H9 (cell line): ENCODE measurements at places on chromosomes 13 and 19. TPM values are rescaled to one million over a fixed set of nuclear protein-coding genes. Genes with fewer than 3 reads are reported as not detected.

The FAM216B gene
- not detected in 2 replicates for total RNA-seq

The PBX4 gene
- total RNA-seq, result 2.4 and 3.3 TPM in 2 replicates

The SPART gene
- total RNA-seq, result 60.6 and 60.9 TPM in 2 replicates

The RDH8 gene
- total RNA-seq, result 0.13 TPM in 1 of 2 replicates, not detected in the other

The NDUFA7 gene
- total RNA-seq, result 70.7 and 73.0 TPM in 2 replicates

The MAB21L1 gene
- not detected in 2 replicates for total RNA-seq

The KIRREL2 gene
- 3.1 and 3.6 TPM in 2 replicates for total RNA-seq

The LHB gene
- total RNA-seq, result not detected in 2 replicates

The LRG1 gene
- 0.24 and 0.50 TPM in 2 replicates for total RNA-seq

DNA sequence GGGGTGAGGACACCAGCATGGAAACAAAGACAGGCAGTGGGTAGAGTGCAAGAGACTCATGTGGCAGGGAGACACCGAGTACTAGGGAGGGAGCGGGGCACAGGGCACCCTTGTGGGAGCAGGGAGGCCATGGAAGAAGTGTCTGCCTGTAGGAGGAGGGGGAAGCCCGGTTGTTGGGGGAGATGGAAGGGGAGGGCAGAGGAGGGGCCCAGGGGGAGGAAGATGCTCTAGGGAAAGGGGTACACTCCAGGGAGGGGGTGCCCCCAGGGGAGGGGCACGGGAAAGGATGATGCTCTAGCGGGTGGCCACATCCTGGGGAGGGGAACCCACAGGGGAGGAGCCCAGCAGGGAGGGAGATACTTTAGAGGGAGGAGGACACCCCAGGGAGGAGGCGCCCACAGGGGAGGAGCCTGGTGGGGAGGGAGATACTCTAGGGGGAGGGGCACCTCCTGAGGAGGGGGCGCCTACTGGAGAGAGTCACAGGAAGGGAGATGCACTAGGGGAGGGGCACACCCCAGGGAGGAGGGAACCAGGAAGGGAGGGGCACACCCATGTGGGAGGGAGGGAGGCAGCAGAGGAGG is 24.9 kb downstream of the CPAMD8 start:
- H3K27ac ChIP-seq, result no peak overlapping the region
- H3K36me3 ChIP-seq, result peaks cover 27% of the 10 kb centered on the region
- DNase-seq, result no peak
- no peak overlapping the region for H3K4me3 ChIP-seq

- H3K4me3 ChIP-seq, result no peak overlapping the region; the same call in 1 of the 2 replicates
- no peak overlapping the region for H3K27ac ChIP-seq
Measured at GRCh38 chr19:788983-789700, 8.1 kb upstream of the PTBP1 start.

- no peaks in the 10 kb centered on the region for H3K27me3 ChIP-seq
- no peak overlapping the region for H3K27ac ChIP-seq
- H3K4me3 ChIP-seq, result no peak overlapping the region
- no peaks in the 10 kb centered on the region for H3K4me1 ChIP-seq
Measured at GRCh38 chr13:110284779-110285484, 22.0 kb downstream of the COL4A1 start.

GRCh38 chr19:19417628-19418245 is 12.3 kb downstream of the GATAD2A start:
- peaks cover 10% of the 10 kb centered on the region; the same call in 1 of the 2 replicates for H3K36me3 ChIP-seq
- no peaks in the 10 kb centered on the region for H3K27me3 ChIP-seq
- DNase-seq, result no peak
- H3K27ac ChIP-seq, result no peak overlapping the region
- H3K4me1 ChIP-seq, result peaks cover 2% of the 10 kb centered on the region; the same call in 1 of the 2 replicates

DNA sequence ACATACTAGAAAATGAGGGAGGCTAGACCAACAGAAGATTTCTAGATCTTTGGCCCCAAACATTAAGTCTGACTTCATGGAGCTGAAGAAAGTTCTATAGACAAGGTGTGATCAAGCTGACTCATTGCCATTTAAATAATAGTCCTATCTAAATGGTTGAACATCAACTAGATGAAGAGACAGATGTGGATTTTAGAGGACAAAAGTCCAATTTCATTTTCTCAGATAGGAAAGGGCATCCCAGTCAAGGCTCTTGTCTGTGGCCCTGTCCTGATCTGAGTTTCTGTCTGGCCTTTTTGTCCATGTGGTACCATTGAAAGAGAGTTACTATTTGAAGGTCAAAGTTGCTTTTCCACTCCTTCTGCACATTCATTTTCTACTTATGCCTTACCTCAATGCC is 74.6 kb downstream of the MBNL2 start:
- no peak overlapping the region for H3K27ac ChIP-seq
- no peak overlapping the region for H3K4me3 ChIP-seq
- H3K27me3 ChIP-seq, result no peaks in the 10 kb centered on the region
- no peak for DNase-seq

GRCh38 chr19:41000310-41000737 is 9.2 kb downstream of the CYP2B6 start:
- no peak overlapping the region for H3K4me3 ChIP-seq
- H3K27ac ChIP-seq, result no peak overlapping the region
- H3K4me1 ChIP-seq, result no peaks in the 10 kb centered on the region; the same call in 1 of the 2 replicates
- H3K36me3 ChIP-seq, result peaks cover 3% of the 10 kb centered on the region; the same call in 1 of the 2 replicates
- DNase-seq, result no peak
- no peaks in the 10 kb centered on the region for H3K27me3 ChIP-seq

DNA sequence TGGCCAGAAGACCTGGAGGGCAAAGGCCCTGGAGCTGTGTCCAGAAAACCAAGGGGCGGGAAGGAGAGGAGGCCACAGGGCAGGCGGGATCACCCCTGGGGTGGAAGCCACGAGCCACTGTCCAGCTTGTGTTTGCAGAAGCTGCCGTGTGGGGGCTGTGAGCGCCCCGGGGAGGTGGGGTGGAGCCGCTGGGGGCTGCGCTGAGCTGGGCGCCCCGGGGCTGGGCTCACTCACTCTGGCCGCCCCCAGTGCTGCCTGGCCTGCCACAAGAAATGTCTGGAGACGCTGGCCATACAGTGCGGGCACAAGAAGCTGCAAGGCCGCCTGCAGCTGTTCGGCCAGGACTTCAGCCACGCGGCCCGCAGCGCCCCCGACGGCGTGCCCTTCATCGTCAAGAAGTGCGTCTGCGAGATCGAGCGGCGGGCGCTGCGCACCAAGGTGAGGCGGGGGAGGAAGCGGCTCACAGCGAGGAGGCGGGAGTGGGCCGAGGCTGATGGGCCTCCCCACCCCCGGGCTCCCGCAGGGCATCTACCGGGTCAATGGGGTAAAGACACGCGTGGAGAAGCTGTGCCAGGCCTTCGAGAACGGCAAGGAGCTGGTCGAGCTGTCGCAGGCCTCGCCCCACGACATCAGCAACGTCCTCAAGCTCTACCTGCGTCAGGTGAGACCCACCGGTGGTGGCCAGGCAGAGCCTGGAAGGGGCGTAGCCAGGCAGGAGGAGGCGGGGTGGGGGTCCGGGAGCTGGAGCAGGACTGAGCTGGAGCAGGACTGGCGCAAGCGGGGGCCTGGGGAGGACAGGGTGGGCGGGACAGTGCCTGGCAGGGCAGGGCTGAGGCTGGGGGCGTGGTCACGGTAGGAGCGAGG is 13.6 kb downstream of the POLR2E start:
- no peak overlapping the region; the same call in 2 of the 3 replicates for H3K4me3 ChIP-seq
- no peak for DNase-seq
- H3K36me3 ChIP-seq, result peaks cover 10% of the 10 kb centered on the region; the same call in 2 of the 3 replicates
- no peak overlapping the region for H3K27ac ChIP-seq
- H3K27me3 ChIP-seq, result no peaks in the 10 kb centered on the region

- no peak overlapping the region for H3K4me3 ChIP-seq
- H3K27me3 ChIP-seq, result no peaks in the 10 kb centered on the region
- DNase-seq, result peak; percentile 65
- H3K4me1 ChIP-seq, result no peaks in the 10 kb centered on the region
- no peak overlapping the region for H3K27ac ChIP-seq
- no peaks in the 10 kb centered on the region for H3K36me3 ChIP-seq
Measured at GRCh38 chr13:28000567-28000966, 12.1 kb upstream of the URAD start.

- H3K27me3 ChIP-seq, result no peaks in the 10 kb centered on the region
- DNase-seq, result no peak
- peaks cover 5% of the 10 kb centered on the region; the same call in 1 of the 2 replicates for H3K36me3 ChIP-seq
- H3K27ac ChIP-seq, result no peak overlapping the region
- no peaks in the 10 kb centered on the region for H3K4me1 ChIP-seq
Measured at GRCh38 chr13:51717786-51718398, 86.1 kb downstream of the DHRS12 start.

GRCh38 chr13:63206461-63206860 is 1790.8 kb upstream of the PCDH20 start:
- H3K4me1 ChIP-seq, result no peaks in the 10 kb centered on the region; the same call in 1 of the 2 replicates
- H3K27ac ChIP-seq, result no peak overlapping the region
- no peak overlapping the region for H3K4me3 ChIP-seq
- H3K27me3 ChIP-seq, result no peaks in the 10 kb centered on the region
- DNase-seq, result no peak
- H3K36me3 ChIP-seq, result no peaks in the 10 kb centered on the region

- no peaks in the 10 kb centered on the region; the same call in 1 of the 3 replicates for H3K36me3 ChIP-seq
- H3K4me1 ChIP-seq, result no peaks in the 10 kb centered on the region; the same call in 1 of the 2 replicates
- H3K4me3 ChIP-seq, result peak overlapping the region; percentile 22; the same call in 1 of the 3 replicates
- H3K27ac ChIP-seq, result no peak overlapping the region
- DNase-seq, result peak; percentile 95
Measured at GRCh38 chr19:48859711-48860572, 8.5 kb downstream of the PLEKHA4 start.

DNA sequence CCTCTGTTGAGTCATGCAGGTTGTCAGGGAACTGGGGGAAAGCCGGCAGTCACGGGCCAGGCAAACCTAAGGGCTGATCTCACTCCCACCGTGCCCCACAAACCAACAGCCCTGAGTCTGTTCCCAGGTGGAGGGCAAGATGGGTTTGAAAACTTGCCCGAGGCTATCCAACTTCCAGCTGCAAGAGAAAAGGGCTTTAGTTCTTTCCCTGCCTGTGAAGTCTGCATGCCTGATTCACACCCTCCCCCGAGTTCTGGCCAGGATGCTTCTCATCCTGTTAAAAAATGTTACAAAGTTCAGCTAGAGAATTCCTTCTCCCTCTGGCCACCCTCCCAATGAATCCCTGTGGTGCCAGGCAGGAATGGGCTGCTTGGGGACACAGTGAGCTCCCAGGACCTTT is 33.1 kb downstream of the MYO16 start:
- H3K36me3 ChIP-seq, result 0 out of 2 replicates have a peak, but pooled peaks cover 3% of the 10 kb centered on the region
- no peak for DNase-seq
- no peak overlapping the region for H3K4me3 ChIP-seq
- H3K27me3 ChIP-seq, result no peaks in the 10 kb centered on the region
- H3K4me1 ChIP-seq, result no peaks in the 10 kb centered on the region

DNA sequence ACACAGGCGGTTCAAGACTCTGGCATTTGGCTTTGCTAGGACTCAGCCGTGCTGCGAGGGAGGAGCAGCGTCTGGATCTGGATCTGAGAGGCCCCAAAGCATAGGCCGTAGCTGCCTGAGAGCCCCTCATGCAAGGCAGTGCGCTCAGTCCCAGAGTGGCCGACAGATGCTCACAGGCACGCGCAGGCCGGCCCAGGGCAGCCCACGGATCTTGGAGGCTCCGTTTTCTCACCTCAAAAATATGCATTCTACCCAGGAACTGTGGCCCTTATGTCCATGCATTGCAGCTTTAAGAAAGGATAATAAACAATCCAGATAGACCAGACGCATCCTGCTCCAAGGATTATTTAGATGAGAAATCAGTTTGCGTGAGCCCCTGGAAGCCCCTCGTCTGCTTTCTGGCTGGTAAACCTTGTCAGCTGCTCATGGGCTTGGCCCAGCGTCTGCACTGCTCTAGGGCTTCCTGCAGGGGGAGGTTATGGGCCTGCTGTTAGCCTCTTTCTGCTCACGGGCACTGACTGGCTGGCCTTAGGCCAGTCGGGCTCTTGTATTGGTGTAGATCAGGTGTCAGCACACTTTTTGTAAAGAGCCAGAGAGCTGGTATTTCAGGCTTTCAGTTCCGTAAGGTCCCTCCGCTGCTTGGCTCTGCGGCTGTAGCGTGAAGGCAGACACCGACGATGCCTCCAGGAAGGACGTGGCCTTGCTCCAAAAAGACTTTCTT is 24.2 kb downstream of the TEX29 start:
- H3K27me3 ChIP-seq, result no peaks in the 10 kb centered on the region
- DNase-seq, result peak; percentile 95
- H3K36me3 ChIP-seq, result no peaks in the 10 kb centered on the region
- H3K27ac ChIP-seq, result no peak overlapping the region
- no peak overlapping the region for H3K4me3 ChIP-seq

GRCh38 chr13:52969373-52969772 is 59.2 kb upstream of the OLFM4 start:
- H3K27ac ChIP-seq, result no peak overlapping the region
- H3K4me1 ChIP-seq, result no peaks in the 10 kb centered on the region
- H3K27me3 ChIP-seq, result no peaks in the 10 kb centered on the region
- no peak for DNase-seq

GRCh38 chr13:98506728-98507230 is 70.1 kb downstream of the STK24 start:
- no peaks in the 10 kb centered on the region for H3K27me3 ChIP-seq
- no peak overlapping the region for H3K4me3 ChIP-seq
- H3K36me3 ChIP-seq, result peaks cover 10% of the 10 kb centered on the region; the same call in 1 of the 2 replicates
- peaks cover 10% of the 10 kb centered on the region; the same call in 1 of the 2 replicates for H3K4me1 ChIP-seq
- DNase-seq, result no peak

DNA sequence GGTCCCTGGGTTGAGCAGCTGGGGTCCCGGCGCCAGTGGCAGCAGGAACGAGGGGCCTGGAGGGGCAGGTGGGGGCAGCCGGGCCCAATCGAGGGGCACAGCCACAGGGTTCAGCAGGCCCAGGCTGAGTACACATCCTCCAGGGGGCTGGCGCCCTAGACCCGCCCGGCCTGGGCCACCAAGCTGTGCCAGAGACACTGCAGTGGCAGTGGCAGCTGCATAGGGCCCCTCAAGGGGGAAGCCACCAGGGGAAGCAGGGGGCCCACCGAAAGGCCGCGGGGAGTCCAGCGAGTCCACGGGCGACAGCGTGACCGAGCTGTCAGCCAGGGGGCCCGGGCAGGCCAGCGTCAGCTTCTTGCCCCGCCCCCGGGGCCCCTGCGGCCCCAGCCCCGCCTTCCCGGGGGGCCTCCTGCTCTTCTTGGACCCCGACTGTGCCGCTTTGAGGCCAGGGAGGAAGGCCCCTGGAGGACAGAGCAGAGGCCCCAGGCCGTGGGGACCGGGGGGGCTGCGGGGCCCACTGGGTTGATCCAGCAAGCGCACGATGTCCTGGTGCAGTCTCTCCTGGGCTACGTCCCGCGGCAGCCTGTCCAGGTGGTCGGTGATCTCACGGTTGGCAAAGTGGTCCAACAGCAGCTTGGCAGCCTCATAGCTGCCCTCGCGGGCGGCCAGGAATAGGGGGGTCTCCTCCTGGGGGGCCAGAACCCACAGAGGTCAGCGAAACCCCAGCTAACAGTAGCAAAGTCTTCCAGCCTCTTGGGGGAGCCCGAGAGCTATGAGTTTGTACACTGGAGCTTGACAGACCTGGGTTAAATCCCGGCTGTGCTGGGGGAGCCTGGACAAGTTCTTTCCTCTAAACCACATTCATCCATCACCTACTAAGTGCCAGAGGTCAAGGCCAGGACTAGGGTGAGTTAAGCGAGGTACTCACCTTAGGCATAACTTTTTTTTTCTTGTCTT is 39.5 kb downstream of the NOTCH3 start:
- no peak overlapping the region for H3K27ac ChIP-seq
- H3K36me3 ChIP-seq, result peaks cover 51% of the 10 kb centered on the region
- no peaks in the 10 kb centered on the region for H3K27me3 ChIP-seq
- no peak overlapping the region for H3K4me3 ChIP-seq
